ENCODE measurements at places on chromosomes 6 and 20.

DNA sequence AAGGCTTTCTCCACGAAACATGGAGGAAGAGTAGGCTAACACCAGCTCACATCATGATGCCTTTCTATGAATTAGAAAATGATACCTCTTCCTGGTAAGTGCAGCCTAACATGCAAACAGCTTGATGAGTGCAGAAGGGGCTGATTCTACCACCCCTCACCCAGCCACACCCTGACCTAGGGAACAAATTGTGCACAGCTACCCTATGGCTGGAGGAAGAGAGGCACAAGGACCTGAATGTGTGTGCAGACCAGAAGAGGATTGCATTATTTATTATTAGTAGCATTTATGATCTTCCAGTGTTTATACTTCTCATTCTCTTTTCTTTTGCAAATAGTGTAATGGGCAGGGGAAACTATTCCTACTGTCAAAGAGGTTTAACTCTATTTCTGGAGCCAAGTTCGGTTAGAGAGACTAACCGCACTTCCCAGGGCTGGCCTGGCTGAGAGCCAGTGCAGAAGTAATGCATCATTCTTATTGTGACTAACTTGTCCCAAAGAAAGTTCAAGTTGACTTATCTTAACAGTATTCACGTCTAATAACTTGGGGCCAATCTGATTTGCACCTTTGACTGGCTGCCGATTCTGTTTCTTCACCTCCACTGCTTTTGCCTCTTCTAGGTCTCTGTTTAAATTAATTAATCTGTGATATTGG is 237.5 kb downstream of the CD83 start:
- DNase-seq, result no peak

- DNase-seq, result no peak
Measured at GRCh38 chr20:18662279-18663040, 74.6 kb downstream of the DTD1 start.

- DNase-seq, result no peak
Measured at GRCh38 chr6:48670546-48670945, 559.5 kb upstream of the PTCHD4 start.

- no peak for DNase-seq
Measured at GRCh38 chr6:34246563-34247391, 2.0 kb downstream of the SMIM29 start.

DNA sequence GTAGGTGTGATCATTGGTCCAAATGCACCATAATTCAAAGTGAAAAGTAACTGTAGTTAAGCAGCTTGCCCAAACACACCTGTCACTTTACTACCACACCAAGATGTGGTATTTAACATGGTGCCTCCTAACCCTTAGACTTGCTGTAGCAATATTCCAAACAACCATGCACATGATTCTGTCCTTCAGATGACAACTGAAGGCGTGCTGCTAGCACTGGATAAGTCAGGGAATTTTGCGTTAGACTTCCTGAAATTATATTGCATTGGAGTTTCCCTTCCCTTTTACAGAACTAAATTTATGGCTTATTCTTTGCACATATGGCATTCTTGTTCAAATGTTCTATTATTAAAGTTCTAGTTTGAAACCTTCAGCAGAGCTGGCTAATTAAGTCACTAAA is 106.2 kb downstream of the ARHGAP18 start:
- no peak for DNase-seq

DNA sequence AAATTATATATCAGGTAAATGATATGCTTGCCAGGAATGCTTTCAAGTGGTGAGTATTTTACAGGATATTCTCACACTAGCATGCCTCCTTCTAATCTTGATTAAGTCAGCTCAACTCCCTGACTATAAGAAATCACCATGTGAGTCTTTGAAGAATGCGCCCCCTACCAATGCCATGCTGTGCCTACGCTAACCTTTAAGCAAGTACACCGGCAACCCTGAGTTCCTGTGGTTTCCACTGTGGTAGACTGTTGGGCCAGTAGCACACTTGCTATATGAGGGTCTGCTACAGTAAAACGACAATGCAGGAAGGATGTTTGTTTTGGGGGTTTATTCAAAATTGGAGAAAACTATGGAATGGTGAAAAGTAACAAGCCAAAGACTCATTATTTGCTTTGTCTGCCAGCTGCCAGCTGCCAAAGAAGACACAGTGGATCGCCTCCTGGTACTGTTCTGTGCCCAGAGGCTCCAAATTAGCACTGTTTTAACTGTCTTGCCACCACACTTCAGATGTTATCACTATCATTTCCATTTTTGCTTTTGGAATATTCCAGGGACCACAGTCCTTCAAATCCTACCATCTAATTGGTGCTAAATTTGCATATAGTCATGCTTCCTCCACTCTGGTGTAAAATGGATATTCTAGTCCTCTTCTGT is 333.5 kb downstream of the RNGTT start:
- no peak for DNase-seq

DNA sequence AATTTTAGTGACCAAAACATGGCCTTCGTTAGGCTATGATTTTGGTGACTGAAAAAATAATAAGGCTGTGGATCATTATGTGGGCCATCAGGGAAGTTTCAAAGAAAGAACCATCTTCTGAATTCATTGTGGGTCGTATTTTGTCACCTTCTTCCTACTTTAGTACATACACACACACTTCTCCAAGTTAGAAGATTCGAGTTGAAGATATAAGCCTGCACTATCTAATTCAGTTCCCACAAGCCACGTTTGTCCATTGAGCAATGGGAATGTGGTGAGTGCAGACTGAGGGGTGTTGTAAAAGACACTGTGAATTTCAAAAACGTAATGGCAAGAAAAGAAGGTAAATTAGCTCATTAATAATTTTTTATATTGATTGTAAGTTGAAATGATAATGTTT is 766.0 kb downstream of the KIF16B start:
- no peak for DNase-seq
